SK-N-SH treated with all-trans-retinoic acid at 6 μM for 48 hours (cell line): ENCODE measurements at places on chromosomes 1 and 21.

DNA sequence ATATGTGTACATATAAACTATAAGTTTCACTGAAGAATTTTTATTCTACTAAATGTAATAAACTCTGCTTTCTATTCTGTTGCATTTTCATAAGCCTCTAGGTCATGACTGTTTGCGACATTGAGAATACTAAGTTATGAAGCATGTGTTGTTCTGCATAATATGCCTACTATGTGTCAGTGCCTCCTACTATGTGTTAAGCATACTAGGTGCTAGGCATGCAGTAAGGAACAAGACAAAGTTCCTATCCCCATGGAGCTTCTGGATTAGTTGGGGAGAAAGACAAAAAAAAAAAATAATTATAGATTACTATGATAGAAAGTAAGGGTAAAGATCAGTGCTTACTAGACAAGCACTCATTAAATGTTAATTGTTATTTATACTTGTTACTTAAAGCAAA is 1.3 kb downstream of the SDCCAG8 start:
- ATAC-seq: no peak

- no peak for ATAC-seq
Observed at GRCh38 chr1:43272576-43273571, 3.1 kb downstream of the TMEM125 start.

DNA sequence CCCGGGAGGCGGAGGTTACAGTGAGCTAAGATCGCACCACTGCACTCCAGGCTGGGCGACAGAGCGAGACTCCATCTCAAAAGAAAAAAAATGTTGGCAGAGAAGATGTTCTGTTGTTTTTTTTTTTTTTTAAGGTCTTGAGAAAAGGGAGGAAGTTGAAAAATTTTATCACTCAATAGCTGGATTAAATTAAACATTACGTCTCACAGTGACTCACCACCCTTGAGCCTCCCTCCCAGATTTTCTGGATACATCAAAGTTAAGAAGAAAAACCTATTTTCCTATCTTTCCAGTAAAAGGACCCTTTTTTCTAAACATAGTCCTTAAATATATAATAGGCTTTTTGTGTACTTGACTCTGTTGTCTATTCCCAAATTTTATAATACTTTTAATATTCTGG is 35.5 kb downstream of the IFNAR1 start:
- peak; percentile 34 for ATAC-seq

DNA sequence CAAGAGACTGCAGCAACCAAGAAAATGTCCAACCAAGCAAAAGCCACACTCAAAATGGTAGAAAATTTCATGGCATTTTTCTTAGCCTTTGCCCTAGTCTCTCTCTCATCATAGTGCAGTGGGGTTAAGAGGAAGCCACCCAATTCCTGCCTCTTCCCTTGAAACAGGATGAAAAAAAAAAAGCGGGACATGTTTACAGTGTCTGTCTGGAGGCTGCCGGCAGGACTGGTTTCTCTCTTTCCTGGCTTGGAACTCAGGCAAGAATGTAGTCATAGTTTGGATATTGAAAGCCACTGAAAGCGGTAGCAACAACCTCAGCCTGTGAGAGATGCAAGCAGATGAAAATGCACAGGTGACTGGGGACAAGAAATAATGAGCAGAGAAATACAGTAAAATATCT is 13.3 kb upstream of the TNFSF18 start:
- peak; percentile 31; the same call in 1 of the 3 replicates for ATAC-seq

DNA sequence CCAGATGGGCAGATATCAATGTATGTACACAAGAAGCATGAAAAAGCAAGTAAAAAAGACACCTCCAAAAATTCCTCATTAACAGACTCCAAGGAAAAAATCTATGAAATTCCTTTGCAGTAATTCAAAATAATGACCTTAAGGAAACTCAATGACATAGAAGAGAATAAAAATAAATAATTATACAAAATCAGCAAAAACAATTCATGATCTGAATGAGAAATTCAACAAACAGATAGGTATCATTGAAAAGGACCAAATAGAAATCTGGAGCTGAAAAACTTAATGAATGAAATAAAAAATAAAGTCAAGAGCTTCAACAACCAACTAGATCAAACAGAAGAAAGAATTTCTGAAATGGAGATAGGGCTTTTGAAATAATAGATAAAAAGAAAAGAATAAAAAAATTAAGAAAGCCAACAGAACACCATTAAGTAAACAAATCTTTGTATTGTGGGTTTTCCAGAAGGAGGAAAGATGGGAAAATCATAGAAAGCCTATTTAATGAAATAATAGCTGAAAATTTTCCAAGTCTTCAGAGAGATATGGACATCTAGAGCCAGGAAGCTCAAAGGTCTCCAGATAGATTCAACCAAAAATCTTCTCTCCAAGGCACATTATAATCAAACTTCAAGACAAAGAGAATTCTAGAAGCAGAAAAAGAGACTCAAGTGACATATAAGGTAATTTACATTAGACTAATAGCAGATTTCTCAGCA is 52.0 kb upstream of the KCNK1 start:
- ATAC-seq: no peak
